ENCODE measurements at places on chromosomes 1 and 21. TPM values are rescaled to one million over a fixed set of nuclear protein-coding genes. Genes with fewer than 3 reads are reported as not detected.

The IL19 gene
- not detected for total RNA-seq

GRCh38 chr1:67162954-67163353 lies 3.3 kb upstream of the IL23R start:
- no peak for DNase-seq
- no peaks in the 10 kb centered on the region for H3K4me1 ChIP-seq
- no peak overlapping the region for H3K4me3 ChIP-seq
- H3K27ac ChIP-seq, result no peak overlapping the region
- H3K27me3 ChIP-seq, result no peaks in the 10 kb centered on the region
- no peaks in the 10 kb centered on the region for H3K36me3 ChIP-seq

- H3K27me3 ChIP-seq, result no peaks in the 10 kb centered on the region
- H3K4me1 ChIP-seq, result no peaks in the 10 kb centered on the region
- no peak overlapping the region for H3K27ac ChIP-seq
- H3K4me3 ChIP-seq, result no peak overlapping the region
- no peaks in the 10 kb centered on the region for H3K36me3 ChIP-seq
Observed at GRCh38 chr21:15495965-15496364, 233.8 kb upstream of the USP25 start.

GRCh38 chr1:89907727-89908212 lies 86.9 kb downstream of the LRRC8D start:
- no peaks in the 10 kb centered on the region for H3K36me3 ChIP-seq
- no peaks in the 10 kb centered on the region for H3K27me3 ChIP-seq
- DNase-seq, result no peak
- H3K27ac ChIP-seq, result no peak overlapping the region
- no peak overlapping the region for H3K4me3 ChIP-seq
- peaks cover 11% of the 10 kb centered on the region for H3K4me1 ChIP-seq

The RNU1-4 gene
- total RNA-seq, result under 0.01 TPM

GRCh38 chr1:151723726-151724370 lies 2.5 kb downstream of the RIIAD1 start:
- H3K36me3 ChIP-seq, result no peaks in the 10 kb centered on the region
- no peak overlapping the region for H3K27ac ChIP-seq
- no peak overlapping the region for H3K4me3 ChIP-seq
- DNase-seq, result no peak

The CNIH3 gene
- 2.3 TPM for total RNA-seq

DNA sequence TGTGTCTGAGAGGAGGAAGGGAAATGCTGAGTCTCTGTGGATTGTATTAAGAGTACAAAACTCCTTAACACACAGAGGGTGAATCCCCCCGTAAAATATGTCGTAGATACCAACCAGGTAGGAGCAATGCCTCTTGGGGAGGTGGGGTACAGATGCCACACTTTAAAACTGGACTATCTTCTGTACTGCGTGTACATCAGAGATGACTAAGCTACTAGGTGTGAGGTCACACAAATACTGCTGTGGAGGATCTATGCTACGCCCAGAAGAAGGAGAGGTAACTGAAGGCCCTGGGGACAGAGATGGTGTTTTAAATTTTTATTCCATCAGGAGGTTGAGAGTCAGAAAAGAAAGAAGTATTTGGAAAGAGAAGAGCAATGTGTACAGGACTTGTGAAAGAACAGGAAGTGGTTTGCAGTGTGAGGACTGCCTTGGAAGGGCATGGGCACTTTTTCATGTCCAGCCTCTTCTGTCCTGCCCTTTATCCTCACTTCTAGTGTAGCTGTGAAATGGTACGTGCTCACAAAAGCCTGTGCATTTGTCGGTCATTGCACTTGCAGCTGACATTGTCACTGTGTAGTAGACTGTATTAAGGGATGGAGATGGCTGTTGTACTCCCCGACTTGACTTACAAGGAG lies 287.8 kb upstream of the CHRM3 start:
- H3K27me3 ChIP-seq, result no peaks in the 10 kb centered on the region
- no peak for DNase-seq
- H3K27ac ChIP-seq, result no peak overlapping the region
- no peaks in the 10 kb centered on the region for H3K4me1 ChIP-seq

- H3K4me3 ChIP-seq, result no peak overlapping the region
- no peak for DNase-seq
- no peaks in the 10 kb centered on the region for H3K4me1 ChIP-seq
- H3K27ac ChIP-seq, result no peak overlapping the region
- no peaks in the 10 kb centered on the region for H3K27me3 ChIP-seq
- no peaks in the 10 kb centered on the region for H3K36me3 ChIP-seq
Observed at GRCh38 chr1:118325550-118326225, 140.7 kb upstream of the SPAG17 start.

The LYPD8 gene
- not detected for total RNA-seq

GRCh38 chr1:186494832-186495271 lies 33.9 kb upstream of the PDC start:
- no peak for DNase-seq
- H3K27ac ChIP-seq, result no peak overlapping the region
- H3K4me1 ChIP-seq, result no peaks in the 10 kb centered on the region

GRCh38 chr21:32413015-32413504 lies 554 bp downstream of the EVA1C start:
- no peaks in the 10 kb centered on the region for H3K36me3 ChIP-seq
- no peak for DNase-seq
- H3K27me3 ChIP-seq, result no peaks in the 10 kb centered on the region

The LIPI gene
- not detected for total RNA-seq

DNA sequence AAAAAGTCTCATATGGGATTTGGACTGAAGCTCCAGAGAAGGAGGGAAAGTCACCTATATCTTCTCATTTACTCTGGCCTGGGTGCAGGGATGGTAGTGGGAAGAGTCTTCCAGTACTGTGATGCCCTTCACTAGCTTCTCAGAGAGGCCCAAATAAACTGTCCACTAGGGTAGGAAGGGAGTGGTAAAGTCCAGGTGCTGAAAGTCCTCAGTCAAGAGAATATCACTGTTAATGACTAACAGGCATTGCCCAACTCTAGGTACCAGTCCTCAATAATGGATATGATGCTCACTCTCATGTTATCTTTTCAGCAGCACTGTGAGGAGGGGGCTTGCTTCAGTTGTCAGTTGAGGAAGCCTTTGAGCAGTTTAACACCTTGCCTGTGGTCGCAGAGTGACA lies 64.0 kb downstream of the LHX8 start:
- no peaks in the 10 kb centered on the region for H3K27me3 ChIP-seq
- H3K4me1 ChIP-seq, result no peaks in the 10 kb centered on the region
- H3K4me3 ChIP-seq, result no peak overlapping the region
- no peaks in the 10 kb centered on the region for H3K36me3 ChIP-seq
- DNase-seq, result no peak

DNA sequence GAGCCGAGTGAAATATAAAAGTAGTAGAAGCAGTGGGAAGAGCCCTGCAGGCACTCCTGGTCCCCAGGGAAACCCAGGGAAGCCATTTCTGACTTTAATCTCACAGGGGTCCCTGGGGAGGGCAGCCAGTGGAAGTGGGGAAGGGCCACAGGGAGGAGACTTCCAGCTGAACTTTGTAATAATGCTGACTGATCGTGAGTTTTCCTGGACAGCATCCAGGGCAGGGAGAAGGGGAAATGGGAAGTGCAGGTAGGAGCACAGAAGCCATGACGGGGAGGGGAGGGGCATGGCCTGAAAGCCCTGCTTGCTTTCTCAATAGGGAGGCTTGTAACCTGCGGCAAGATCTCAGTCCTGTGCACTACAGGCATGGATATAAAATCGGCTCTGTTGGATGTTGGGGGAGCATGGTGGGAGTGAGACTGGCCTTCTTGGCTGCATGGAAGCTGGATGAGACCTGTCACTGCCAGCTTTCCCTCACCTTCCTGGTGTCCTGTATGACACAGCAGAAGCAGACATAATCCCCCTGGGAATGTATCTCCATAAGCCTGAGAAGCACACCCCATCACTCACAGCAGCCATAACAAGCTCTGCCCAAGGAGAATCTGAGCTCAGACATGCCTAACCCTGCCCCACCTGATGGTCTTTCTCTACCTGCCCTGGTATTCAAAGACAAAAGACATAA lies 15.1 kb upstream of the MX1 start:
- H3K36me3 ChIP-seq, result no peaks in the 10 kb centered on the region
- no peak overlapping the region for H3K4me3 ChIP-seq
- no peak overlapping the region for H3K27ac ChIP-seq
- no peaks in the 10 kb centered on the region for H3K4me1 ChIP-seq
- DNase-seq, result peak; percentile 53

GRCh38 chr1:56448529-56449300 lies 130.6 kb downstream of the PLPP3 start:
- peaks cover 43% of the 10 kb centered on the region for H3K4me1 ChIP-seq
- peak overlapping the region; percentile 41 for H3K27ac ChIP-seq
- H3K36me3 ChIP-seq, result no peaks in the 10 kb centered on the region
- H3K27me3 ChIP-seq, result no peaks in the 10 kb centered on the region
- H3K4me3 ChIP-seq, result no peak overlapping the region

The WNT4 gene
- 0.33 TPM for total RNA-seq

- no peak overlapping the region for H3K27ac ChIP-seq
- peaks cover 63% of the 10 kb centered on the region for H3K4me1 ChIP-seq
- H3K36me3 ChIP-seq, result no peaks in the 10 kb centered on the region
- DNase-seq, result no peak
- no peak overlapping the region for H3K4me3 ChIP-seq
Observed at GRCh38 chr1:30700528-30701257, 22.7 kb downstream of the MATN1 start.

The SLAMF1 gene
- 1.2 TPM for total RNA-seq

- no peaks in the 10 kb centered on the region for H3K27me3 ChIP-seq
- H3K36me3 ChIP-seq, result no peaks in the 10 kb centered on the region
- DNase-seq, result no peak
Observed at GRCh38 chr21:22224261-22224660, 1226.1 kb downstream of the NCAM2 start.

The RGS1 gene
- 12.0 TPM for total RNA-seq

DNA sequence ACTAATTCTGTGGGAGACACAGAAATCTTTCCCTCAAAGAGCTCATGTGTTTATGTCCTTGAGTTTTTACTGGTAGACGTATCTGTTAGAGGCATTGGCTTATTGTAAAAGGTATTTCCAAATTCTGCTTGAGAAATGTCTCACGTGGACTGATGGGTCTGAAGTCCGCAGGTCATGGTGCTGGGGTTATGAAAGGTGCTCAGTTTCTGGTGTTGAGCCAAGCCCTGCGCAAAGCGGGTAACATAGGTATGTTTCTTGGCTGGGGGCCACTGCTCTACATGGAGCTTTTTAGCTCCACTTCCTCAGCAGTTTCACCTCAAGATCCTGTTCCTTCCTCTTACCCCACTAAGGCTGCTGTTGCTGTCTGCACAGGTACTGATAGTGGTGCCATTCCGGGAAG lies 10.8 kb downstream of the UTP25 start:
- H3K27me3 ChIP-seq, result no peaks in the 10 kb centered on the region
- H3K4me1 ChIP-seq, result no peaks in the 10 kb centered on the region
- H3K4me3 ChIP-seq, result no peak overlapping the region

- H3K4me1 ChIP-seq, result no peaks in the 10 kb centered on the region
- no peaks in the 10 kb centered on the region for H3K27me3 ChIP-seq
- DNase-seq, result no peak
- no peaks in the 10 kb centered on the region for H3K36me3 ChIP-seq
- H3K27ac ChIP-seq, result no peak overlapping the region
Observed at GRCh38 chr21:26583769-26584168, 10.7 kb upstream of the CYYR1 start.

- H3K4me3 ChIP-seq, result no peak overlapping the region
- no peaks in the 10 kb centered on the region for H3K27me3 ChIP-seq
- H3K4me1 ChIP-seq, result no peaks in the 10 kb centered on the region
Observed at GRCh38 chr1:189605226-189605625, 872.4 kb downstream of the BRINP3 start.

DNA sequence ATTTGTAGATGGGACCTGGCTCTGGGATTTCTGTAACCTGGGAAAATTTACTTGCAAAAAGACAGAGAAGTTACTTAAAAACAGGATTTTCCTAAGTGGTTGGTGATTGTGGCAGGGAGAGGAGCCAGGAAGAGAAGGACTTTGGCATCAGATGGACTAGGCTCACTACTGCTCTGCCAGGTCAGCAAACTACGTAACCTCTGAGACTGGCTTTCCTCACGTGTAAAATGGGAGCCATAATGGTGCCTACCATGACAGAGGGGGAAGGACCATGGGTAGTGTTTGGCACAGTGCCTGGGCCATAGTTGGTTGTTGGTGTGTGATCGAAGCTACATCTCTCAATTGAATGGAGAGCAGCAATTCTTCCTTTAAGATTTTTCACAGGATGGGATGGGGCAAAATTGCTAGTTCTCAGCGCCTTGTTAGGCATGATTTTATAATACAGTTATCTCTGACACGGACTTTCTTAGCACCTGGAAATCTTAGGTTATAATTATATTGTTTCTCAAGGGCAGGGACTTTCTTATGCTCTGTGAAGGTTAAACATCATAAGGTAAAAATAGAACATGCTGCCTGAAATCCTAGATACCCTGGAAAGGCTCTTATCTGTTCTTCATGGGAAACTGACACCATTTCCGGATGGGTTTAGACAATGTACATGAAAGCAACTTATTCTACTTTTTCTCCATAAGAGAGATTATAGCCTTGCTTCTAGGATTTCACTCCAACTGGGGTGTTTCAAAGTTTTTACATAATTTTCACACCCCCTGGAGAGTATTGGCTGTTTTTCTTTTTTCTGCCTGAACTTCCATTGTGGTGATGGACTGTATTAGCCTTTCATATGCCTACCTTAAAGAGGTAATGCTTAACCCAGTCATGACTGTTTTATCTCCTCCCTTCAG lies 10.9 kb downstream of the ROR1 start:
- DNase-seq, result peak; percentile 86
- no peaks in the 10 kb centered on the region for H3K27me3 ChIP-seq
- H3K4me1 ChIP-seq, result no peaks in the 10 kb centered on the region
- H3K4me3 ChIP-seq, result no peak overlapping the region

The TAS1R1 gene
- not detected for total RNA-seq

The DPYD gene
- 36.6 TPM for total RNA-seq

- no peak for DNase-seq
- H3K27ac ChIP-seq, result peak overlapping the region; percentile 68
- peaks cover 21% of the 10 kb centered on the region for H3K4me1 ChIP-seq
Observed at GRCh38 chr21:28635541-28635940, 357.1 kb downstream of the LTN1 start.
